ENCODE measurements at places on chromosomes 13 and 19.

- no peaks in the 10 kb centered on the region for H3K36me3 ChIP-seq
- peaks cover 2% of the 10 kb centered on the region for H3K4me1 ChIP-seq
- DNase-seq: no peak
- no peak overlapping the region for H3K4me3 ChIP-seq
- no peak overlapping the region for H3K27ac ChIP-seq
- no peaks in the 10 kb centered on the region for H3K27me3 ChIP-seq
These were observed 10.3 kb downstream of the EHD2 start for GRCh38 chr19:47723581-47723940.

DNA sequence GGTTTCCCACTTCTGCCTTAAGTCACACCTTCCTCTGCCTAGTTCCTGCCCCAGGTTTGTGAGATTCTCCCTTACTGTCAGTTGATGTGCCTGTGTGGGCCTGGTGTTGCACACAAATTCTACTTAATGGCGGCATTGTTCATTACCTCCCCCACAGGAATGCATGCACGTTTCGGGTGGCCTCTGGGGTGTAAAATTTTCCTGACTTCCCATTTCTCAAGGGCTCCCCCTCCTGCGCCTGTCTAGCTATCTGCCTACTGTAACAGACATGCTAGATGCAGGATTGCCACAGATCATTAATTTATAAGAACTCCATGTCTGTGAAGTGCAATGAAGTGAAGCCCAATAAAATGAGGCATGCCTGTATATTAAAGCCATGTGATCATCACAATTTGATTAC, 1466.3 kb downstream of the PCDH9 start:
- H3K4me3 ChIP-seq: no peak overlapping the region
- H3K27ac ChIP-seq: no peak overlapping the region
- DNase-seq: no peak
- H3K36me3 ChIP-seq: no peaks in the 10 kb centered on the region

- H3K4me3 ChIP-seq: no peak overlapping the region
- H3K36me3 ChIP-seq: peaks cover 52% of the 10 kb centered on the region
- H3K27ac ChIP-seq: no peak overlapping the region
- H3K27me3 ChIP-seq: no peaks in the 10 kb centered on the region
- no peaks in the 10 kb centered on the region for H3K4me1 ChIP-seq
- no peak for DNase-seq
These were observed 76.0 kb downstream of the ZDHHC20 start for GRCh38 chr13:21383090-21383489.

DNA sequence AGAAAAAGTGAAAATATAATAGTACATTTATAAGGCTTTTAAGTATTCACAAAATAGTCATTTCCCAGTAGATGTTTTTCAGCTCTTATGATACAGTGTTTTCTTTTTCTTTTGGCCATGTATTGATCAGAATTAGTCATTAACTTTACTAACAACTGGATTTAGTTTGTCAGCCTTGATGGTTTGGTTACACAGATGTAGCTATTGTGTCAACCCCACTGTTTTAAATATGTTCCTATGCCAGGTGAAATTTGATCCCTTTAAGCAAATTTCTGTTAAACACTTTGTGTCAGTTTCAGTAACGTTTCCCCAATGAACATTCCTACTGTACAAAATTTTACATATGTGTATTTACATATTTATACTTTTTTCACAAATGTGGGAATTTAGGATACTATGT, 261.5 kb upstream of the STARD13 start:
- H3K36me3 ChIP-seq: no peaks in the 10 kb centered on the region
- H3K4me1 ChIP-seq: peaks cover 16% of the 10 kb centered on the region
- no peak for DNase-seq
- no peak overlapping the region for H3K4me3 ChIP-seq
- H3K27ac ChIP-seq: no peak overlapping the region

DNA sequence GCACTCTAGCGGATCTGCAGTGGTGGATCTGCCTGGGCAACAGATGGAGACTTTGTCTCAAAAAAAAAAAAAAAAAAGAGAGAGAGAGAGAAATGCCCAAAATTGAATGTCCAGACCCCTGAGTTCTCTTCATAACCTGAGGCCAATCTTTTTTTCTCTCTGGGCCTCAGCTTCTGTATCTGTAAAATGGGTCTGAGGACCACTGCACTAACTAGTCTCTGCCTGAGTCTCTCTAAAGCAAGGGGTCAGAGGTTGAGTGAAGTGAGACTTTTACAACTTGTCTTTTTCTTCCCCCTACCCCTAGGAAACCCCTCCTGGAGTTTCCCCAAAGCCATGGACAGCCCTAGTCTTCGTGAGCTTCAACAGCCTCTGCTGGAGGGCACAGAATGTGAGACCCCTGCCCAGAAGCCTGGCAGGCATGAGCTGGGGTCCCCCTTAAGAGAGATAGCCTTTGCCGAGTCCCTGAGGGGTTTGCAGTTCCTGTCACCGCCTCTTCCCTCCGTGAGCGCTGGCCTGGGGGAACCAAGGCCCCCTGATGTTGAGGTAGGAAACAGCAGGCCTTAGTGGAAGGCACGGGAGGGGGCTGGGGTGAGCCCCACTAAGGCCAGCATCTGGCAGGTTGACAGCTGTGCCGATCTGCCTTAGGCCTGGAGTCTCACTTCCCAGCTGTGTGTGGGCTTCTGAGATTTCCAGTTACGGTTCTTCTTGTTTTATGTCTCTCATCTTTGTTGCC, 1.8 kb downstream of the TMEM91 start:
- no peaks in the 10 kb centered on the region for H3K27me3 ChIP-seq
- no peak overlapping the region for H3K27ac ChIP-seq
- no peak for DNase-seq
- H3K4me1 ChIP-seq: no peaks in the 10 kb centered on the region

GRCh38 chr19:33219261-33219815, 6.3 kb downstream of the SLC7A10 start:
- H3K4me3 ChIP-seq: no peak overlapping the region
- H3K27ac ChIP-seq: no peak overlapping the region
- DNase-seq: no peak
- no peaks in the 10 kb centered on the region for H3K4me1 ChIP-seq

DNA sequence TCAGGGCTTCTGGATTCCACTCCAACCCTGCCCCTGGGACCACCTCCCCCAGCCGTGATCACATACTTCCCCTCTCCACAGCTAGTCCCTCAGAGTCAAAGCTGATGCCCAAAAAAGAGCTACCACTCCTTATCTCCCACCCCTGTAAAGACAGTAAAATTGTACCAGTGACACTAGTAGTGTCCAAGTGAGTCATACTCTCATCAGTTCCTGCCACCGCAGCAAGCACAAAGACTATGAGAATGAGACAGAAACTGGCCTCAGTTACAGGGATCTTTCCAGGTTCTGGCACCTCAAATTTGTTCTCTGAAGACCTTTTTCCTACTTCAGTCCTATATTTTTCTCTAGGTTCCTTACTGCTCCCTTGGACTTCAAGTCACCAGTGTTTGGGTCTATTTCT, 144.2 kb downstream of the SPRY2 start:
- H3K4me3 ChIP-seq: no peak overlapping the region
- H3K4me1 ChIP-seq: no peaks in the 10 kb centered on the region
- H3K36me3 ChIP-seq: no peaks in the 10 kb centered on the region
- DNase-seq: no peak
- H3K27ac ChIP-seq: no peak overlapping the region

DNA sequence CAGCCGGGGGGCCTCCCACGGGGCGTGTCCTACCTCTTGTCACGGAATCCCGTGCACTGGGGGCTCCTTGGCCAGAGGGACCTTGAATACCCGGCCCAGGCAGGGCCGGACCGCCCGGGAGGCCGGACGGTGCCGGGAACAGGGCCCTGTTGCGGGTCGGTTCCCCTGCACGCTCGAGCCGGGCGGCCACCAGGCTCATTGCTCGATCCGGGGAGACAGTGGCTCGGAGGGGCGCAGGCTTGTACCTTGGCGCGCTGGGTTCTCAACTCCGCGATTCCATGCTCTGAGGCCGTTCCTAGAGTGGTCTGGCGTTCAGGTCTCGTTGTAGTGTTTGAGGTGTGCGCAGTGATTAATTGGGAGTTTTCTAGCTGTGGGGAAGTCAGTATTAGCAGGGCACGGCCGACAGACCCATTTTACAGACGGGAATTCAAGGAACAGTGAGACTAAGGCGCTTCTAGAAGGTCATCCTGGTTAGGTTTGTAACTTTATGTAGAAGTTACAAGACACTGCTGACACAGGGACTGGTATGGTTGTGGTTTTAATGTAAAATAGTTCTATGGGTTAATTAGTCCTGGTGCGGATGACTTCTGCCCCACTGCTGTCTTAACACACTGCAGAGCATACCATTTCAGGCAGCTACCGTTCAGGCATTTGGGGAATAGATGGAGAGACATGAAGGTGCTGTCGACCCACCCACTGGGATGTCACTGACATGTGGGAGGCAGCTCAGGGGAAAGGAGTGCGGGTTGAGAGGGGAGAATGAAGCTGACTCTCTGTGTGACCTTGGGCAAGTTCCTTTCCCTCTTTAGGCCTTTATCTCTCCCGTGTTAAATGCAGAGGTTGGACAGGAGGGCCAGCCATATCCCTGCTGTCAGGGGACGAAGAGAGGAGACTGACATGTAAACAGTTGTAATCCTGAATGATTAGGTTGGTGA, 592 bp downstream of the CLPTM1 start:
- H3K27me3 ChIP-seq: no peaks in the 10 kb centered on the region
- no peak for DNase-seq
- peaks cover 59% of the 10 kb centered on the region for H3K4me1 ChIP-seq

- peaks cover 25% of the 10 kb centered on the region for H3K4me1 ChIP-seq
- no peak overlapping the region for H3K27ac ChIP-seq
- DNase-seq: peak; percentile 29
- H3K4me3 ChIP-seq: peak overlapping the region; percentile 63
- H3K27me3 ChIP-seq: no peaks in the 10 kb centered on the region
These were observed 575 bp downstream of the CARM1 start for GRCh38 chr19:10871711-10872545.

- peaks cover 50% of the 10 kb centered on the region for H3K27me3 ChIP-seq
- H3K4me1 ChIP-seq: peaks cover 41% of the 10 kb centered on the region
- no peaks in the 10 kb centered on the region for H3K36me3 ChIP-seq
- H3K27ac ChIP-seq: no peak overlapping the region
These were observed 3.7 kb downstream of the FGF9 start for GRCh38 chr13:21674490-21675009.

GRCh38 chr13:99302637-99303505, 4.3 kb downstream of the GPR183 start:
- peaks cover 38% of the 10 kb centered on the region for H3K4me1 ChIP-seq
- DNase-seq: no peak
- H3K27me3 ChIP-seq: no peaks in the 10 kb centered on the region
- peak overlapping the region; percentile 80 for H3K27ac ChIP-seq
- H3K4me3 ChIP-seq: no peak overlapping the region

DNA sequence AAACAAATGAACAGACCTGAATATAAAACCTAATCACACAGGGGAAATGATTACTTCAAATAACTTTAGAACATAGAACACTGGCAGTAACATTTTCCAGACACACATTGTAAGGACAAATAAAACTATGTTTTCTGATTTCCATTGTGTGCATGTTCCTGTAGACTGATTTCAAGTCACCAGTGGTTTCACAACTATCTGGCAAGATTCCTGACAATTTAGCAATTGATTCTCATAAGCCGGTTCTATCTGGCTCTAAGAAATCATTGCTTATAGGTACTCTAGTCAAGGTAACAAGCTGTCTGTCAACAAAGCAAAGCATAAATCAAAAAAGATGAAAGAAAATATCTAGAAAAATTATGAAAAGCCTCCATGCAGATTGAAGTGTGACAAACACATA, 19.6 kb upstream of the PCCA start:
- no peak overlapping the region for H3K27ac ChIP-seq
- H3K36me3 ChIP-seq: no peaks in the 10 kb centered on the region
- no peaks in the 10 kb centered on the region for H3K4me1 ChIP-seq

GRCh38 chr13:110869805-110870706, 44.8 kb downstream of the ANKRD10 start:
- no peak overlapping the region for H3K27ac ChIP-seq
- no peaks in the 10 kb centered on the region for H3K36me3 ChIP-seq
- H3K4me3 ChIP-seq: no peak overlapping the region
- peaks cover 77% of the 10 kb centered on the region for H3K27me3 ChIP-seq

DNA sequence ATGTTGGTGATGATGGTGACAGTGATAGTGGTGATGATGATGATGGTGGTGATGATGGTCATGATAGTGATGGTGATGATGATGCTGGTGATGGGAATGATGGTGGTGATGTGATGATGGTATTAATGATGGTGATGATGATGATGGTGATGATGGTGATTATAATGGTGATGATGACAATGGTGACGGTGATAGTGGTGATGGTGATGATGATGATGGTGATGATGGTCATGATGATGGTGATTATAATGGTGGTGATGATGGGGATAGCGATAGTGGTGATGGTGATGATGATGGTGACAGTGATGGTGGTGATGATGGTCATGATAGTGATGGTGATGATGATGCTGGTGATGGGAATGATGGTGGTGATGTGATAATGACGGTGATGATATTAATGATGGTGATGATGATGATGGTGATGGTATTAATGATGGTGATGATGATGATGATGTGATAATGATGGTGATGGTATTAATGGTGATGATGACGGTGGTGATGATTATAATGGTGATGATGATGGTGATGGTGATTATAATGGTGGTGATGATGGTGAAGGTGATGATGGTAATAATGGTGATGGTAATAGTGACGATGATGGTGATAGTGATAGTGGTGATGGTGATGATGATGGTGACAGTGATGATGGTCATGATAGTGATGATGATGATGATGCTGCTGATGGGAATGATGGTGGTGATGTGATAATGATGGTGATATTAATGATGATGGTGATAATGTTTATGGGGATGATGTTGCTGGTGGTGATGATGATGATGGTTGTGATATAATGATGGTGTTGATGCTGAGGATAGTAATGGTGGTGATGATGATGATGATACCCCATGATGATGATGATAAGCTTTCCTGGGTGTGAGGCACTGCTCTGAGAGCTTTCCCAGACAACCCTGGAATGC, 7.7 kb downstream of the C13orf46 start:
- H3K4me3 ChIP-seq: no peak overlapping the region
- no peak for DNase-seq
- H3K36me3 ChIP-seq: peaks cover 22% of the 10 kb centered on the region
- H3K27ac ChIP-seq: no peak overlapping the region

DNA sequence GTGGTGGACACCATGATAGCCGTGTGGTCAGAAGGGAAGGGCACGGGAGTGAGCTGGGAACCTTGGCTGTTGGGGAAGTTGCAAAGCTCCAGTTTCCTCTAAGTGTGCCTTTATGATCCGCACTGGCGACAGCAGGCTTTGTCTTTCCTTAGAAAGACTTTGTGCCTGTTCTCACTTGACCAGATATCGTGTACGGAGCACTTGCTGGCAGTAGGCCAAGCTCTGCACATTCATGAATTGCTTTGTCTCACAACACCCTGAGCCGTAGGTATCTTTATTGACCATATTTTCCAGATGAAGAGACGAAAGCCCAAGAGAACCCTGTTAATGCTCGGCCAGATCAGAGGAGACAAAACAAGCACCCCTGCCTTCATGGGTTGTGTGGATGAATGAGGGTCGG, 15.1 kb downstream of the CUL4A start:
- DNase-seq: no peak
- H3K27ac ChIP-seq: no peak overlapping the region
- no peaks in the 10 kb centered on the region for H3K27me3 ChIP-seq
- H3K4me3 ChIP-seq: no peak overlapping the region
- H3K4me1 ChIP-seq: peaks cover 7% of the 10 kb centered on the region
- peaks cover 23% of the 10 kb centered on the region for H3K36me3 ChIP-seq

- DNase-seq: no peak
- H3K27me3 ChIP-seq: peaks cover 13% of the 10 kb centered on the region
- no peaks in the 10 kb centered on the region for H3K36me3 ChIP-seq
- no peak overlapping the region for H3K4me3 ChIP-seq
- no peak overlapping the region for H3K27ac ChIP-seq
- no peaks in the 10 kb centered on the region for H3K4me1 ChIP-seq
These were observed 55.2 kb upstream of the FLT1 start for GRCh38 chr13:28550091-28550490.

Data from T-cell (primary cell).